ENCODE measurements at places on chromosomes 2 and 18.

DNA sequence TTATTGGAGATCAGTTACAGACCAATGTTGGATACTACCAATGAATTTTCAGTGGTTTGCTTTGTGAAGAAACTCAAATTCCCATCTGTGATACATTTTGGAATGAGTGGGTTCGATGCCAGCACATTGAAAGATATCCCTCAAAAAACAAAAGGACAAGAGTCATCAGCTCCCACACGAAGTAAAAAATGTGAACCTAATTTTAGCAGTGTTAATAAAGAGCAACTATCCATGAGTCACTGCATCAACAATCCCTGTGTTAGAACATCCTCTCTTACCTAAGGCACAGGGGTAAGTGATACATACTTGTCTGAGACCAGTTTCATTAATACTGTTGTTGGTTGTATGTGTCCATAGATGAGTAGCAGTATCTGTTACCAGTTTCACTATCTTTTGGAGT lies 551.8 kb upstream of the SOX11 start:
- DNase-seq, result peak; percentile 64

GRCh38 chr2:144233733-144234541 lies 286.0 kb downstream of the ZEB2 start:
- DNase-seq, result no peak

DNA sequence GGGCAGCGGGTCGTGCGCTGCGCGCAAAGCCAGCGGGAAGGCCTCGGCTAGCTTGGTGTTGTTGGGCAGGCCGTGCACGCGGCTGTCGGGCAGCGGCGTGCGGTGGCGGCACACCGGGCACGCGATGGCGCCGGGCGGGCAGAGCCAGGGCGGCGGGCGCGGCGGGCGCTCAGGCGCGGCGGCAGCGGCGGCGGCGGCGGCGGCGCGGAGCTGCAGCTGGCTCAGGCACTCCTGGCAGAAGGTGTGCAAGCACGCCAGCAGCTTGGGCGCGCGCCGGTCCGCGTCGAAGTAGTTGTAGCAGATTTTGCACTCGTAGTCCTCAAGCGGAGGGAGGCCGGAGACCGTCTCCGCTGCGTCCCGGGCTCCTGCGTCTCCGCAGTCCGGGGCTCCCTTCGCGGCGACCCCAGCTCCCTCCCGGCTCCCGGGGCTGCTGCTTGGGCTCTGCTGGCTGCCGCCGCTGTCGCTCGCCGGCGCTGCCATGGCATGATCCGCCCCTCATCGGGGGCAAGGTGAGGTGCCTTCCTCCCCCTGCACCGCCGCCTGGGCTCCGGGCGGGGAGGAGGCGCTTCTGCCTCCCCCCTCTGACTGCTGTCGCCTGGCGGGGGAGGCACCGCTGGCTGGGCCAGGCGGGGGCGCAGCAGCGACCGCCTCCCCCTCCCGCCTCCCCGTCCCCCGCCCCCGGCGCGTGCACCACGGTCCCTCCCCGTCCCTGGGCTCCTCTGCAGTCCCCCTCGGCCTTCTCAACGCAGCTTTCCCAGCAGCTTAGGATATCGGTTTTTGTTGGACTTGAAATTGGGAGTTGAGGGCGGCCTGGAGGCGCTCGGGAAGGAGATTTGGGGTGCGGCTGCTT lies 21.0 kb upstream of the PAX3 start:
- DNase-seq, result no peak

GRCh38 chr2:24945907-24946306 lies 25.8 kb downstream of the DNAJC27 start:
- DNase-seq, result peak; percentile 7

DNA sequence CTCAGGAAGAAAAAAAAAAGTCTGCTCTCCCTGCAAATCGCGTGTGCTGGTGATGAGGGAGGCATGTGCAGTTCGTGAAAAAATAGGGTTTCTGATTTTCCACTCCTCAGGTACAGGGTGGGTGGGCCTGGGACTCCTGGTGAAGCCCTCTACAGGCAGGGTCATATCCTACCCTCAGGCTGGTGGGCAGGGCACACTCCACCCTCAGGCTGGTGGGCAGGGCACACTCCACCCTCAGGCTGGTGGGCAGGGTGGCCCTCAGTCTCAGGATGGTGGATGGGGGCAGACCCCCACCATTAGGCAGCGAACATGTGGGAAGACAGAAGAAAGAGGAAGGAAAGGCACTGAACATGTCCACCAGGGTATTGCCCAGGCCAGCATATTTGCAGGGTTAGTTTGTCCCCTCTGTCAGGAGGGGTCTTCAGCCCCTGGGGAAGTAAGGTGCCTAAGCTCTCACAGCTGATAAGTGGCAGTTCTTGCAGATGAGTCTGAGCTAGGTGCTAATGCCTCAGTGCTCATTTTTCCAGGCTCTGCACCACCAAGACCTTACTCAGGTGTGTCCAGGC lies 95.2 kb upstream of the RAB6C start:
- DNase-seq, result no peak

- DNase-seq, result no peak
These were observed 43.9 kb downstream of the COMMD1 start for GRCh38 chr2:61949458-61949713.

- DNase-seq, result peak; percentile 85
These were observed 47.5 kb downstream of the ZFP36L2 start for GRCh38 chr2:43178602-43179542.

- DNase-seq, result no peak
These were observed 52.9 kb downstream of the SATB2 start for GRCh38 chr2:199404841-199405240.

- no peak for DNase-seq
These were observed 97.8 kb downstream of the HDAC4 start for GRCh38 chr2:239302808-239303557.

DNA sequence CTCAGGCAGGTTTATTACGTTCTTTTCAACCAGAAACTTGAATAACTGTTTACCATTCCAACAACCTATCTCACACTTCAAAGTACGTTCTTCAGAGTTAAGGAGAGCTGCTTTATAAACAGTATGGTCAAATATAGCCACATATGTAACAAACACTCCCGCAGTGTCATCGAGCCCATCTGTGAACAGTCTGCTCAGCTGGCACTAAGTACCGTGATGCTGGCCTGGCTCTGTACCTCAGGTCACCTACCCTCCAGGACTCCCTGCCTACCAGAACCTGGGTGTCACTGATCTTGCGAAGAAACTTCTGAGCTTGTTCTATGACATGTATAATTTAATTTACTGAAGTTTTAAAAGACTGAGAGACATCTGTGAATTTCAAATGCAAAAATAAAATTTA lies 71.4 kb downstream of the SEPTIN10 start:
- DNase-seq, result no peak

- no peak for DNase-seq
These were observed 18.8 kb downstream of the GMCL1 start for GRCh38 chr2:69848186-69848790.

- no peak for DNase-seq
These were observed 2.3 kb downstream of the RNF103 start for GRCh38 chr2:86621280-86621943.

DNA sequence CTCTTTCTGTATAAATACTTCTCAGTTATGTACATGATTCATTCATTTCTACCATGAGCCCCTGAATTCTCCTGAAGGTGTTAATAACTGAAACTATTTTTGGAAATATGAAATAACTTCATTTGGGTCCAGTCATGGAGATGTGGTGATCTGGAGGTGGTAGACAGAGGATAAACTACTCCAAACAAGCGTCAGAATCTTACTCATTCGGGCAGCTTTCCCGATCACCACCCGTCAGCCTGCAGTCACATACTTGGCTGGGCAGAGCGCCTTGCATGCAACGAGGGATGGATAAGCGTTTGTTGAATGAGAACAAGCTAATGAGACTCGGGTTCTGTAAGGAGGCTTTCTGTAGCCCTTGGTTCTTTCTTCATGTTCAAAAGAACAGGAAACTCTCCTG lies 222.7 kb downstream of the CD226 start:
- DNase-seq, result no peak

DNA sequence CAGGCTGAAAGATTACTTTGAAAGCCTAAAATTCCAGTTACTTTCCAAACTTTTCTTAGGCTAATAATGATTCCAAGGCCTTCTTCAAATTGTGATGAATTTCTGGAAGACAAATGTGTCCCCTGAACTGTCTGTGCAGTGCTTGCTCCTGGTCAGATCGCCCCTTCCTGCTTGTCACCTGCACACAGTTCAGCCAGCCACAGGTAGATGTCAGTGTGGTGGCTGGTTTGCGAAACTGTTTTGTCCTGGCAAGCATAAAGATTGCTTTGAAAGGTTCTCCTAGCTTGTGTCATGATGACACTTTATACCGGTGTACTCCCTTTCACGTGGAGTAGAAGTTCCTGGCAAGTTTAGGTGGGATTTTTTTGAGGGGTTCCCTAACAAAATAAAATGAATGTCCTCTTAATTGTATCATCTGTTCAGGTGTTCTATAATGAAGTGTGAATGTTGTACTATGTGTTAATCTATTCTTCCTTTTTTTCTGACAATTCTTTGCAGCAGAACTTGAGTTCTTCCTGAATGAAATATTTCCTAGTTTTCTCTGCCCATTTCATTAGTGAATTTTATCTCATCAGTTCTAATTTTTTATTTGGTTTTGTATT lies 298.8 kb downstream of the ZNF407 start:
- DNase-seq, result peak; percentile 8

- no peak for DNase-seq
These were observed 9.4 kb downstream of the CAPG start for GRCh38 chr2:85400541-85401463.

GRCh38 chr2:165192729-165193128 lies 11.1 kb downstream of the SCN3A start:
- DNase-seq, result no peak

DNA sequence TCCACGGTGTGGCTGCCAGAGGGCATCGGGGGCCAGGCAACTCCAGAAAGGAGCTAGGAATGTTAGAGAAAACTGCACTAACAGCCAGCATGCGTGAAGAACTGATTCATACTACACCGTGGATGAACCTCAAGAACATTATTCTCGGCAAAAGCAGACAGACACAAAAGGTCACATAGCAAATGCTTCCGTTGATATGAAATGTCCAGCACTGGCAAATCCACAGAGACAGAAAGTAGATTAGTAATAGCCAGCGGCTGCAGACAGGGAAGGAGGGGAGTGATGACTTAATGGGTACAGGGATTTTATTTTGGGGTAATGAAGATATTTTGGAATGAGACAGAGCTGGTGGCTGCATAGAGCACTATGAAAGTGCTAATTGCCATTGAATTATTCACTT lies 37.4 kb downstream of the SCTR start:
- peak; percentile 58 for DNase-seq

GRCh38 chr2:172081221-172082022 lies 3.9 kb upstream of the DLX1 start:
- no peak for DNase-seq

- no peak for DNase-seq
These were observed 113.3 kb downstream of the MAIP1 start for GRCh38 chr2:200068642-200069041.

DNA sequence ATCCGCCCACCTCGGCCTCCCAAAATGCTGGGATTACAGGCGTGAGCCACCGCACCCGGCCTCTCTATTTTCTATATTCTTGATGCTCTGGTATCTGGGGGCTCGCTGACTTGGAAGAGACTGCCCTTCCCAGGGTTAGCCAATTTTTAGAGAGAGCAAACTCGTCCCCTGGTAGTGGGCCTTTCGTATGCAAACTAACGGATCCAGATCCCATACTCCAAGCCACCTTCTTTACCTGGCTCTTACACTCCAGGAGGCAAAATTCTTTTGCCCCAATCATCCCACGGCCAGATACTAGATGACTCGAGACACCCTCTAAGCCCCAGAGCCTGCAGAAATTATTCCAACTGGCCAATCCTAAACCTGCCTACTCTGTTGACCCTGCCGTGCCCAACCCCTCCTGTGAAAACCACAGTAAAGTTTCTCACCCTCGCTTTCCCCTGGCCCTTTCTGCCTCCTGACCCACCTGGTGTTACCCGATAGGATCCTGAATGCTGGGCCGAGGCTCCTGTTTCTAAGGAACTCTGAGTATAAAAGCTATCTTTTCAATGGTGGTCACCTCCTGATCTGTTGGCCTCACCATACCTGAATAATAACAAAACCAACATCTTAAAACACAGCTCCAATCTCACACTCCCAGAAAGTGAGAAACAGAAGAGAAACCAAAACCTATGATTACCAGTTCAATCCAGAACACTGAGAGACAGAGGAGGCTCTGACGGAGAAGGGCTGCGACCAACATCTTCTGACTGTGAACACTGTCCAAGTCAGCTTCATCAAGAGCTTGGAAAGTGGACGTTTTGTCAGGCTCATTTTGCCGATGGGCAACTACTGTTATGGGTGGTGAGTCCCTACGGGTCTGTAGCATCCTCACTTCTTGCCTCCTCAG lies 57.6 kb upstream of the ZNF532 start:
- no peak for DNase-seq

- no peak for DNase-seq
These were observed 65.9 kb upstream of the AFF3 start for GRCh38 chr2:100208141-100208770.

DNA sequence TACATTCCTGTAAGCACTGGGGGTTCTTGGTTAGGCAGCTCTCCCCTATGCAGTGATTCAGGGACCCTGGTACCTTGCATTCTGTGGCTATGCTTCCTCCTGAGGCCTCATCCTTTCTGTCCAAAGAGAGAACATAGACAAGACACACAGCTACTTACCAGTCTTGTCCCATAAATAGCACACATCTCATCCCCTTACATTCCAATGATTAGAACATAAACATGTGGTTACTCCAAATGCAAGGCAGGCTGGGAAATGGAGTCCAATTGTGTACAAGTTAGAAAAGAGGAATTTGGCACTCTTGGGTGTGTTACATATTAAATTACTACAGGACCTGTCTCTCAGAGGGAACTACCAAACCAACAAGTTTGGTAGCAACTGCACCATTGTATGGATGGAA lies 171.3 kb downstream of the ARHGAP15 start:
- DNase-seq, result no peak

GRCh38 chr18:8515142-8515865 lies 93.9 kb upstream of the RAB12 start:
- no peak for DNase-seq

DNA sequence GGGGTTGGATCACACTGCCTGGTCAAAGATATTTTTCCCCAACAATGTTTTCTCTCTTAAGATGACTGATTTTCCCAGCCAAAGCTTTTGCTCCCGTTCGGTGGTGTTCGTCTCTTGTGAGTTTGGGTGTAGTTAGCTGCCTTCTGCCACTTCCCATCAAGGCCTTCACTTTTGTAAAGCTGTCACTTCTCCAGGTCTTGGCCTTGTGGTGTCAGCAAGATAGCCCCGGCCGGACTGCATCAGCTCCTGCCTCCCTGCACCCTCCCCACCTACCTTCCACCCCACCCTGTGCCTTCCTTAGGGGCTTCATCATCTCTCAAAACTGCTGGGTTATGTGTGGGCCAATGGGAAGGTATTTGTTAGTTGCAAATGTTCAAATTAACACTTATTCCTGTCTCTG lies 228.9 kb downstream of the BCL11A start:
- DNase-seq, result no peak

- no peak for DNase-seq
These were observed 11.5 kb upstream of the ST8SIA5 start for GRCh38 chr18:46768166-46768921.
